Inflammatory macrophage treated with lipopolysaccharide for 4 hours (primary cell): ENCODE measurements at places on chromosomes 11 and 22.
A peak's percentile ranks its signal among the peaks of the same experiment; 100 is the strongest.

DNA sequence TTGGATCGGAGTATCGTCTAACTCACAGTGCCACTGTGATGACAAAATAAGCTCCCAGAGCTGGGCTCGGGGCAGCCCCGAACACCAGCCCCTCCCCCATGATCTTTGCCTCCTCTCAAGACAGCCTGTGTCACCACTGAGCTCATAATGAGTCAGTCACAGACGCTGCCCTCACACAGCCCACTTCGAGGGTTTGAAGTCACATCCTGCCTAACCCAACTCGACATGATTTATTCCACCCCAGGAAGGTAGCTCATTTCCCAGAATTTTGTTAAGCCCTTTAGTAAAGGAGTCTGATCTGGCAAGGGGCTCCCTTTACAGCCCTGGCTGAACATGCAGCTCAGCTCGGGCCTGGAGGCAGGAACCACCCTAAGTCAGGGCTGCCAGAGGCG is 22.8 kb downstream of the MYH9 start:
- peak; percentile 98 for DNase-seq

DNA sequence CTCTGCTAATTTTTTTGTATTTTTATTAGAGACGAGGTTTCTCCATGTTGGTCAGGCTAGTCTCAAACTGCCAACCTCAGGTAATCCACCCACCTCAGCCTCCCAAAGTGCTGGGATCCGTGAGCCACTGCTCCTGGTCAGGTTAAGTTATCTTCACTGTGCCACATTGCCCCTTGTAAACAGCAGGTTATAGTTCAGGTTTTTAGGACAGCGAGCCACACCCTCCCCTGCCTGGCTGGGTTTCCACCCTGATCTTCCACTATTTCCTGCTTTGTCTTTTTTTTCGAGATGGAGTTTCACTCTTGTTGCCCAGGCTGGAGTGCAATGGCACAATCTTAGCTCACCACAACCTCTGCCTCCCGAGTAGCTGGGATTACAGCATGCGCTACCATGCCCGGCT is 16.1 kb downstream of the ACO2 start:
- DNase-seq = no peak

- no peak for DNase-seq
These were observed 180.6 kb upstream of the ARHGAP20 start for GRCh38 chr11:110892741-110893285.

- DNase-seq = no peak
These were observed 335 bp downstream of the ZNF408 start for GRCh38 chr11:46701078-46701654.

DNA sequence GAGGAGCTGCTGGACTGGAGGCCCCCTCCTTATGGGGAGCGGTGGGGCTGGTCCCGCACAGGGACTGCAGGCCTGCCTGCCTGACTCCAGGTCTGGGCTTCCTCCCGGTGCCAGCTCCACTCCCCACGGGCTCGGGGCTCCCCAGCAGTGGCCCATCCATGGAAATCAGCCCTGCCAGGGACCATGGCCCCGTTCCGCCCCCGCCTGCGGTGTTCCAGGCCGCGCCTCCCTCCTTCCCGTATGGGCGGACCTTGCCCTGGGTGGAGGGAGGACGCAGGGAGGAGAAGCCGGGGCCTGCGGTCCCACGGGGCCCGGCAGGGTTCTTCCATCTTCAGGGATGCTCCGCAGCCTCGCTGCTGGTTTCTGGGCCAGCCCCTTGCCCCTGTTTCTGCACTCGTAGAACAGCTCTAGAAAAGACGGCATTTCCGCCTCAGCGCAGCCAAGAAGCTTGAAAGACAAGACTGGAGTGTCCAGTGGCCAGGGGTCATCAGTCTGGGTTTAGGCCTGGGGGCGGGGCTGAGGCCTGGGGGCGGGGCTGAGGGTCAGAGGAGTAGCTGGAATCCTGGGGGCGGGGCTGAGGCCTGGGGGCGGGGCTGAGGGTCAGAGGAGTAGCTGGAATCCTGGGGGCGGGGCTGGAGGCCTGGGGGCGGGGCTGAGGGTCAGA is 1330.6 kb downstream of the BRD1 start:
- DNase-seq = no peak

DNA sequence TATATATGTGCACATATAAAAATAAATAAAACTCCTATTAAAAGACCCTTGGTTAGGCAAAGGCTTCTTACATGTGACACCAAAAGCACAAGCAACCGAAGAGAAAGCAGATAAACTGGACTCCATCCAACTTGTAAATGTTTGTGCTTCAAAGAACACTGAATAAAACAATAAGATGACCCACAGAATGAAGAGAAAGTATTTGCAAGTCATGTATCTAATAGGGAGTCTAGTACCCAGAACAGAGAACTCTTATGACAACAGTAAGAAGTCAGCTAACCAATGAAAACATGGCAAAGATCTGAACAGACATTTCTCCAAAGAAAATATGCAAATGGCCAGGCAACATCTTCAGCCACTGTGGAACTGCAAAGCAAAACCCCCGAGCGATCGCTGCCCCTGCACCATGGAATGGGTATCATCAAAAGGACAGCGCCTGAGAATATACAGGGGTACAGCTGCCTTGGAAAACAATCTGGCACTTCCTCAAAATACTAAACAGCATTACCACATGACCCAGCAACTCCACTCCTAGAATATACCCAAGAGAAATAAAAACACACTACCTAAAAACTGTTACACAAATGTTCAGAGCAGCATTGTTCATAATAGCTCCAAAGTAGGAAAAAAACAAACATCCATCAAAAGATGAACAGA is 17.2 kb downstream of the BRD1 start:
- DNase-seq = no peak

- no peak for DNase-seq
These were observed 52.0 kb downstream of the CBL start for GRCh38 chr11:119258180-119258579.

DNA sequence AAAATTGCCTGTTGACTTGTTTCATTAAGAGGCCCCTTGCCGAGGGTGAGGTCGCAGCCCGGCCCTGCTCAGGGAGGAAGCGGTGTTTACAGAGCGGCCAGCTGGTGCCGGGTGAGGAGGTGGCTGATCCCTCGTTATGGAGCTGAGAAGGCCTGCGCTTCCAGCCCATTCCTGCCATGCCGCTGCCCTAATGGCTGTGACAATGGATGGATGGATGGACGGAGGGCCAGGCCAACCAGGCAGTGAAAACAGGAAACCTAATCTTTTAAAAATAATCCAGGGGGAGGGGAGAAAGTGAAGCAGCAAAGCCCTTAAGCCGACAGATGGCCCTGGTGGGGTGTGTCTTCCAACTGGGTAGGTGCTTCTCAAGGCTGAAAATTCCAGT is 38.5 kb downstream of the BCR start:
- peak; percentile 34 for DNase-seq

DNA sequence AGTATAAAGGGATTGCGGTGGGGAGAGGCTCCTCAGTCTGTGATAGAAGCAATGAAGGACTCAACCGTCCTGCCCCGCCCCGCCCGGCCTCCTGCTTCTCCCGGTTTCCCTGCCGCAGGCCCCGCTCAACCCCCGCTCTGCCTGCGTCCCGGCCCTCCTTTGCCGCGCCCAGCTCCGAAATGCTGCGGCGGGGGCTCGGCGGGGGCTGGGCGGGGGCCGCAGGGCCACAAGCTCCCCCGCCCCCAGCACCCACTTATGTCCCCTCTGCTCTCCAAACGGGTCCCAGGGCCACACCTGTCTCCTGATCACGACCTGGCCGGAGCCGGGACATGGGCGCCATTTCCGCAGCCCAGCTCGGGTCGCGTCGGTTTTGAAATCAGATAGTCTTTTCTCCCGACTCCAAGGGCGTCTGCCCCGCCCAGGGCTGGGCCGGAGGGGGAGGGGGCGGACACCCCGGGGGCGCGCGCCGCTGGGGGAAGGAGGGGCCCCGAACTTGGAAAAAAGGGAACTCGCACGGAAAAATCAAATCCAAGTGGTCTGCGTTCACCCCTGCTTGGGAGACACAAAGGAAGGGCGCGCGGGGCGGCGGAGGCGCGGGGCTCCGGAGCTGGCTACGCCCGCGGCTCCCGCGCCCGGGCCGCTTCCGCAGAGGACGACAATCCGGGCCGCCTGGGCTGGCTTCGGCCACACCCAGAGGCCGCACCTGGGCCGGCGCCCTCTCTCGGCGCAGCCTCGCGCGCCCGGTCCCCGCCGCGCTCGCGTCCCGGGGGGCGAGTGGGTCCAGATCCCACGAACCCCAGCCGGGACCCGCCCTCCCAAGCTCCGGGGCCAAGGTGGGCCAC is 70.6 kb upstream of the EP300 start:
- DNase-seq = peak; percentile 82
